ENCODE measurements at places on chromosomes 7 and 10.

- DNase-seq, result no peak
Measured at GRCh38 chr10:112308125-112308502, 24.9 kb downstream of the TECTB start.

DNA sequence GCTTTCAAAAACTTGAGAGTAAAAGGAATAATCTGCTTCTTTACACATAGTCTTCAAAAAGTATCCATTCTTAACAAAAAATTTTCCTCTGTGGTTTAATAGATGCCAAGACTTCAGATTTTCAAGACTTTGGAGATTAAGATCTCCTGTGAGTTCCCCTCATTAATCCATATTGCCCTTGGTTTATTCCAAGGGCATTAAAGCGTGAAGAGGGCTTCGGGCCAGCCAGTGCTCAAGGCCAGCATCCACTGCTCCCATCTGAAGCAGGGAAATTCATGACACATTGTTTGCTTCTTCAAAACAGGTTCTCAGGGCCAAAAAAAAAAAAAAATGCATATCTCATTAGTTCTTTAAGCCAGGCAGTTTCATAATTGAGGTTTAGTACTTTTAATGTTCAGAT lies 137.3 kb upstream of the RHOBTB1 start:
- DNase-seq, result no peak

- DNase-seq, result no peak
Measured at GRCh38 chr7:138431517-138431916, 28.5 kb upstream of the TRIM24 start.

DNA sequence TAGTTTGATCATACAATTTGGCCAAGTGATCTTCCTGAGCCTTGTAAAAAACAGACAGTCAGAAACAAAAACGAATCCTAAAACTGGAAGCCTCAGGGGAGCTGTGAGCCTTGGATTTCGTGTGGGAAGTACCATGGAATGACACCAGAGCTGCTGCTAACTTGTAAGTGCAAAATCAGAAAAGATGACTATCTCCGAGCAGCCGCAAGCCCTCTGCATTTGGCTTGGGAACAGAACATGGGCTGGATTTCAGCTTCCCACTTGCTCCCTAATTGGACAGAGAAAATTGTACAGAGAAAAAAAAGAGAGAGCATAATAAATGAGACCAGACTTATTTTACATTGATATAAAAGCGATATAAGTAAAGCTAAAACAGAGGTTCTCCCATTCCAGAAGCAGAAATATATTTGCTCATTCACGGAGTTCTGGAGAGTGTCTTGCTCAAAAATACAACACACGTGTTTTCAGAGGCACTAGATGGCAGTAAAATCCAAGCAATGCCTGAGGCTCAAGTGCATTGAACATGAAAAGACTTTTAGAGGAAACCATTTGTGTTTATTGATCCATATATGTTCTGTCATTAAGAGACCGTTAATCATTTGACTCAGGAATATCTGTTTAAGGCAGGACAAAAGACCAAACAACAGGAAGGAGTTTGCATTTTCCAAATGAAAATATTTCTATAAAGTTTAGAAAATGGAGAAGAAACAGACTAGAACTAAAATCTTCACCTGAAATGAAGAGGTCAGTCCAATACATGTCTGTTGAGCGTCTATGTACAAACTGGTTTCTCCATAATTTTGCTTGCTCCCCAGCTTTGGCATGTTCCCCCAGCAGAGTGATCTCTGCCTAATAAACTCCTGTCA lies 78.3 kb upstream of the SLC26A5 start:
- no peak for DNase-seq

DNA sequence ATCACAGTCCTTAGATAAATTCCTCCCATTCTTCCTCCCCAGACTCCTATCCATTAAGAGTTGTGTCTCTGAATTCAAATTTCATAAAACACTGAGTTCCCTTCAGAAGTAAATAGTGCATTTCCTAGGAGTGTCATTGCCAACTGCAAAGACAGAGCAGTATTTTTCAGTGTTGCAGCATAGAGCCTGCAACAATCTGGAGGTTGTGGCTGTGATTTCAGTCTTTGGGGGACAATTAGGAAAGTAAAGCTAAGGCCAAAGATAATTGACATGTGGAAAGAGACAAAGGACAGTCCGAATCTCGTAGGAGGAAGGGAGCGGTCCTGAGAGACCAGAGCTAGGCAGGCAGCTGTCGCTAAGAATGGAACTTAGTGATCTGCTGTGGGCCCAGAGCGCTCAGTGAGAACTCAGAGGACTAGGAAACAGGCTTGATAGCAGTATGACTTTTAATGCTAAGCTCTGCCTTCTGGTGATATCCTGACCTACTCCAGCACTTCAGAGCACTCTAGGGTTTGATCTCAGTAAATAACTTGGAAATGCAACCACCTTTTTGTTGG lies 46.2 kb downstream of the PRPF18 start:
- DNase-seq, result no peak

- no peak for DNase-seq
Measured at GRCh38 chr10:22621726-22622125, 92.7 kb downstream of the PIP4K2A start.

- DNase-seq, result no peak
Measured at GRCh38 chr10:90614631-90615030, 243.2 kb downstream of the HTR7 start.

- DNase-seq, result no peak
Measured at GRCh38 chr7:36708767-36709166, 15.5 kb downstream of the AOAH start.

- no peak for DNase-seq
Measured at GRCh38 chr7:68162712-68163111, 1166.1 kb downstream of the TYW1 start.

GRCh38 chr7:26090927-26091519 lies 61.0 kb upstream of the NFE2L3 start:
- DNase-seq, result peak; percentile 46

- peak; percentile 47 for DNase-seq
Measured at GRCh38 chr7:24715661-24716479, 41.4 kb downstream of the GSDME start.

DNA sequence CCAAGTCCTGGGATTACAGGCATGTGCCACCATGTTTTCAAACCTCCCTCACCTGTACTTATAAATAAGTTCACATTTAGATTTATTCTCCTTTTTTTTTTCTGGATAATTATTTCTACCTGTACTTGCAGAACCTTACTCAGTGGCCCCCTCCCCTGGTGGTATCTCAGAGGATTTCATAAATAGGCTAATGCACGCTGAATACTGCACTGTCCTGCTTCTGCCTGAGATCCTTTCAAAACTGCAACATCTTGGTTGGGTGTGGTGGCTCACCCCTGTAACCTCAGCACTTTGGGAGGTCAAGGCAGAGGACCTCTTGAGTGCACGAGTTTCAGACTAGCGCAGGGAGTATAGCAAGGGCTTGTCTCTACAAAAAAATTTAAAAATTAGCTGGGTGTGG lies 4.6 kb upstream of the BLVRA start:
- DNase-seq, result no peak

GRCh38 chr7:17622451-17622850 lies 317.8 kb downstream of the SNX13 start:
- no peak for DNase-seq

GRCh38 chr7:154794147-154794780 lies 208.7 kb downstream of the PAXIP1 start:
- no peak for DNase-seq

DNA sequence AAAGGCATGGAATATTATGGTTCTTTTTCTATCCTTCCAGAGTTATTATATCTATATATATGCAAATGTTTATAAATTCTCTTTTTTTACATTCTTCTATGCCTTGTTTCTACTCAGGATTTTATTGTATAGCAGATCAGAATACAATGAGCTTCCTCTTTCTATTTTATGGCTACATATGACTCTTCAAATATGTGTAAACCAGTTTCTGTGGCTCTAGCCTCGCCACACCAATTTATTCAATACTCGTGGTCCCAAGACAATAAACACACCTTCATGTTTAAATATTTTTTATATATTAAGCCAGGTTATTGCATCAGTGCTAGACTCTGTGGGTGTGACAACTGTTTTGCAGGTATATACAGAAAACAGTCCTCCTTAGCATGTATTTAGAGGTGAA lies 237.5 kb upstream of the MKLN1 start:
- DNase-seq, result no peak

DNA sequence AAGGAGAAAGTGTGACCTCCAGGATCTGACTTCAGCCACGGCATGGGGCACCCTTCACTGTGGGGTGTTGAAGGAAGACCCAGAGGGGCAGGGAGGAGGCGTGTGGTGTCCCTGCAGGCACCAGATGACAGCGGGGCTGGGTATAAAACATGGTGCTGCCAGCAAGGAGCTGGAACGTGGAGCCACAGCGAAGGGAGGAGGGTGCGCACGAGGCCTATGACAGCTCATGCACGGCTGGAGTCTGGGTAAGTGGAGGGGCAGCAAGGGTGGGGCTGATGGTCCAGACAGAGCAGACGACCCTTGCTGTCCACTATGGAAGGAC lies 27.8 kb upstream of the FOXL3 start:
- DNase-seq, result no peak

GRCh38 chr10:62433181-62433692 lies 59.1 kb downstream of the ZNF365 start:
- peak; percentile 40 for DNase-seq

Data from H54 (cell line).